GM12878 (cell line): ENCODE measurements at places on chromosomes 7 and 10.

DNA sequence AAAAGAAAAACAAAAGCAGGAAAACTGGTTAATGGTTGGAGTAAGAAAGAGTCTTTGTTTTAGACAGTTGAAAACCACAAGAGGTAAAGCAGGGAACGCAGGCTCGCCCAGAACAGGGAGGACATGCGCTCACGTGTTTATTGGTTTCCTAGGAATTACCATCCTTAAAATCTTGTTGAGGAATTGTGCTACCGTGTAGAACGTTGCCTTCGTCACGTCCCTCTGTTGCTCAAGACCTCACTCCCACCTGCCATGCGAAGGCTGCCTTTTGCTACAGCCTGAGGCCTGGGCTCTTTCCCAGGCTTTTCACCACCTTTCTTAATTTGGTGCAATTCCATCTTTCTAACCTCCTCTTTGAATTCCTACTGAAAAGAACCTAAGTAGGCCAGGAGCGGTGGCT lies 61.6 kb upstream of the CAMK1D start:
- H3K4me1 ChIP-seq, result no peaks in the 10 kb centered on the region
- H3K27me3 ChIP-seq, result no peaks in the 10 kb centered on the region
- H3K4me3 ChIP-seq, result no peak overlapping the region
- H3K36me3 ChIP-seq, result no peaks in the 10 kb centered on the region

DNA sequence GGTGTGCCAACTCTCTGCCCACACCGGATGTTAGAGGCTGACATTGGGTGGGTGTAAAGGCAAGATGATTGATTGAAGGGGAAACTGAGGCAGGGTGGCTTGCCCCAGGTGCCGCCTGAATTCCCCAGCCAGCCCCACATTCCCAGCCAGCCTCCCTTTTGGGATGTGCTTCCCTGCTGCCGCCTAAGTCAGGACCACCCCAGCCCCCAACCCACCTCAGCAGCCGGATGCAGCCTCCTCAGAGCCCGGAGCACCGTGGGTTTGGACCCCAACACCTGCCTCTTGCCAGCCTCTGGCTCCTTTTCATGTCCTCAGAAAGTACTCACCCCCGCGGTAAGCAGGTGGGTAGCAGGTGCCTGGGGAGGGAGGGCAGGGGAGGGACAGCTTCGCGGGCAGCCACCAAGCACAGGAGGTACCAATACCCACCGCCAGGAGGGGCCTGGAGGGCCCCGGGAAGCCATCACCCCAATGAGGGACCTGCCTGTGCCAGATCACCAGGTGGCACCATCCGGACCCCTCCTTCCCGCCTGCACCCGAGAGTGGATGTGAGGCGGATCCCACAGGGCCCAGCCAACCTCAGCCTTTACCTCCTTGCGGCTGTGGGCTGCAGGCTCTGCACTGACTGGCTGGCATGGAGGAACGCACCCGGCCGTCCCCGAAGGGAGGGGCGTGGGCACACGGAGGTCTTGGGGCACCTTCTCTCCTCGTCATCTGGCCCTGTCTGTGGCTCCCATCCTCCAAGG lies 60.5 kb downstream of the PWWP2B start:
- no peaks in the 10 kb centered on the region for H3K36me3 ChIP-seq
- DNase-seq, result no peak
- peaks cover 5% of the 10 kb centered on the region; the same call in 1 of the 2 replicates for H3K4me1 ChIP-seq
- H3K4me3 ChIP-seq, result no peak overlapping the region

- H3K4me3 ChIP-seq, result no peak overlapping the region
- no peaks in the 10 kb centered on the region for H3K4me1 ChIP-seq
- H3K36me3 ChIP-seq, result no peaks in the 10 kb centered on the region
- DNase-seq, result no peak
These were observed 133.7 kb downstream of the TFPI2 start for GRCh38 chr7:93756890-93757289.

DNA sequence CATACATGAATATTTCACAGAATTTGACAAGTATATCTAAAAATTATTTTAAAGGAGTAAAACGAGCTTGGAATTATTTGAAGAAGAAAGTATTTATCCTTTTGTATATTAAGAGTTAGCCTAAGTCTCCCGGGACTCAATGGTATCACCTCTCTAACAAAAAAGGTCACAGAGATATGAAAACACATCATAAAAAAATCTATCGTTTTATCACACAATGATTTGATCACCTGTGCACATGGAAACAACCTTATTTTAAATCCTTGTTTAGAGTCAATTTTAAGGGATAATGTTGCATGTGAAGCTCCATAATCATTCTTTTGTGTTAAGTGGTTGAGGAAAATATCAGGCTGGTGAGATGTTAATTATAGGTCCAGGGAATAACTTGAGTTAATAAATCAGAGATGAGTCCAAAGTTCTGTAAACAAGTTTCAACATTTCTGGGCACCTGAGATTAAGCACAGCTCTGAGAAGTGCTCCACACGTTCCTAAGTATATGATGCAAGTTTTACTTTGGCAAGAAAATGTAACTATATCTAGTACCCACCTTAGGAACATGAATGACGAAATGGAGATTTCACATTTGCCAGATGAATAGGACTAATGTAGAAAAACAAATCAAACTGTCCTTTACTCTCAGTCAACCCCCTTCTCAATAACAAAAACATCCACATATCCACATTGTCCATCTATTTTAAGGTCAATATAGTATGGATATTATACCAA lies 148.5 kb upstream of the AKR1E2 start:
- H3K4me1 ChIP-seq, result no peaks in the 10 kb centered on the region
- DNase-seq, result no peak
- no peak overlapping the region for H3K4me3 ChIP-seq
- no peaks in the 10 kb centered on the region for H3K36me3 ChIP-seq

DNA sequence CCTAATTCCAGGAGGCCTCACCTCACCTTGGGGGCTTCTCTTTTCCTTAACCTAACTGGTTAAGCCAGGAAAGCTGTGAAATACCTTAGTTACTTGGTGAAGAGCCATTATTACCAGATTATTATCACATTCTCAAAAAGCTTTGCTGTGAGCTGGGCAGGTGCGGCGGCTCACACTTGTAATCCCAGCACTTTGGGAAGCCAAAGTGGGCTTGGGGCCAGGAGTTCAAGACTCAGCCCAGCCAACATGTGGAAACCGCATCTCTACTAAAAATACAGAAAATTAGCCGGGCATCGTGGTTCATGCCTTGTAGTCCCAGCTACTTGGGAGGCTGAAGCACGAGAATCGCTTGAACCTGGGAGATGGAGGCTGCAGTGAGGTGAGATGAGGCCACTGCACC lies 102.4 kb upstream of the KLF6 start:
- no peak for DNase-seq
- H3K36me3 ChIP-seq, result no peaks in the 10 kb centered on the region
- no peak overlapping the region for H3K4me3 ChIP-seq
- H3K27me3 ChIP-seq, result no peaks in the 10 kb centered on the region
- peaks cover 11% of the 10 kb centered on the region for H3K4me1 ChIP-seq

- no peak for DNase-seq
- no peaks in the 10 kb centered on the region for H3K36me3 ChIP-seq
- H3K27ac ChIP-seq, result no peak overlapping the region
- H3K4me3 ChIP-seq, result no peak overlapping the region
These were observed 145.1 kb upstream of the MKLN1 start for GRCh38 chr7:131182446-131183058.

DNA sequence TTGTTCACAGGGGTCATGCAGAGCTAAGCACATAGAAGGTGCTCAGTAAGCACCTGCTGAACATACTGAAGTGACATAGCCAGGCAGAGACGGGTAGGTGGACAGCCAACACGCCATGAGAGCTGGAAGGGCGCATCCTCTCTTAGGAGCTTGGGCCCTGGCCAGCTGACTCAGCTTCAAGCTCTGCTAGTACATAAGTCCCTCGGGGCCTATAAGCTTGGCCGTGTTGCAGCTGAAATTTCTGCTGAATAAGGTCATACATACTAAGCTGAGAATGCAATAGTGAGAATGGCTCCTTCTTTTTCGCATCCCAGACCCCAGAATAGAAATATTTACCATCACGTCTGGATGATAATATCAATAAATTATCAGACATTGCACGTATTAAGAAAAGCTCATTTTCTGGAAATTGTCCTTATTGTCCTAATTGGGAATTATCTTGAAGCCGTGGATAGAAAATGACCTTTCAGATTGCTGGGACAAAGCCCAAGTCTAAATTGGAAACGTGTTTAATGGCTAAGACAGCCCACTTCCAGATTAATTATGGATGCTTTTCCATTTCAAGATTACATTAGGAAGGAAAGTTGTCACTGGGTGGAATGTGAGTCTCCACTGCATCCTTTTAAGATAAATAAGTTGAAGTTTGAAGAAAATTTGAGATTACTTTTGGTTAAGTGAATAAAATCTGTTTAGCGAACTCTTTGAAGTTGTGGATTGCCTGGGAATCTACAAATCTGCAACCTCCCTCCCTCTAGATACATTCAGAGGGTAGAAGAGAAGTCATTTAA lies 287.1 kb upstream of the C7orf33 start:
- H3K4me3 ChIP-seq, result no peak overlapping the region
- DNase-seq, result no peak
- no peaks in the 10 kb centered on the region for H3K36me3 ChIP-seq
- no peak overlapping the region for H3K27ac ChIP-seq

DNA sequence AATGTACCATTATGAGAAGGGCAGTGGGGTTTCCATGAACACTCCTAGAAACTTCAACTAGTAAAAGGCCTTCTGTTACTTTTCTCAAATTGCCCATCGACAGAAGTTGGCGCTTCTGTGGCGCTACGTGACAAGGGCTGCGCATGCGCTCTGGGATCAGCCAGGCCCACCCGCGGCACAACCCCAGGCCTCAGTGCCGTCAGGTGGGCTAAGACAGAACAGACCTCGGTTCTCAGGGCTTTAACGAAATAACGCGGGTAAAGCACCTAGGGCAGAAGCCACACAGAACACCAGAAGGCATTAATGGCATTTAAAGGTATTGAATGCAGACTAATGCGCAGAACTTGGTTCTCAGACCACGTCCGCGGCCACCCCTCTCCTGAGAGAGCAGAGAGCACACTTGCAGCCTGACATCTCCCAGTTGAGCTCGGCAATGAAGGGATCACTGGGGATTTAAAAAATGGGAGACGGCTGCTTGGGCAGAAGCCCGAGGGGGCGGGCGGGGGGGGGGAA lies 67.6 kb upstream of the CTNNA3 start:
- peak overlapping the region; percentile 86; the same call in 1 of the 2 replicates for H3K4me3 ChIP-seq
- no peaks in the 10 kb centered on the region for H3K27me3 ChIP-seq
- H3K4me1 ChIP-seq, result no peaks in the 10 kb centered on the region
- DNase-seq, result no peak

- DNase-seq, result no peak
- H3K27me3 ChIP-seq, result no peaks in the 10 kb centered on the region
- H3K27ac ChIP-seq, result no peak overlapping the region
- no peak overlapping the region for H3K4me3 ChIP-seq
- no peaks in the 10 kb centered on the region for H3K4me1 ChIP-seq
These were observed 141.7 kb upstream of the KCND2 start for GRCh38 chr7:120131096-120131839.

- H3K36me3 ChIP-seq, result no peaks in the 10 kb centered on the region
- H3K27ac ChIP-seq, result no peak overlapping the region
- H3K4me3 ChIP-seq, result no peak overlapping the region
- DNase-seq, result no peak
- 0 out of 2 replicates have a peak, but pooled peaks cover 3% of the 10 kb centered on the region for H3K4me1 ChIP-seq
- H3K27me3 ChIP-seq, result no peaks in the 10 kb centered on the region
These were observed 28.5 kb downstream of the MKLN1 start for GRCh38 chr7:131355917-131356777.

DNA sequence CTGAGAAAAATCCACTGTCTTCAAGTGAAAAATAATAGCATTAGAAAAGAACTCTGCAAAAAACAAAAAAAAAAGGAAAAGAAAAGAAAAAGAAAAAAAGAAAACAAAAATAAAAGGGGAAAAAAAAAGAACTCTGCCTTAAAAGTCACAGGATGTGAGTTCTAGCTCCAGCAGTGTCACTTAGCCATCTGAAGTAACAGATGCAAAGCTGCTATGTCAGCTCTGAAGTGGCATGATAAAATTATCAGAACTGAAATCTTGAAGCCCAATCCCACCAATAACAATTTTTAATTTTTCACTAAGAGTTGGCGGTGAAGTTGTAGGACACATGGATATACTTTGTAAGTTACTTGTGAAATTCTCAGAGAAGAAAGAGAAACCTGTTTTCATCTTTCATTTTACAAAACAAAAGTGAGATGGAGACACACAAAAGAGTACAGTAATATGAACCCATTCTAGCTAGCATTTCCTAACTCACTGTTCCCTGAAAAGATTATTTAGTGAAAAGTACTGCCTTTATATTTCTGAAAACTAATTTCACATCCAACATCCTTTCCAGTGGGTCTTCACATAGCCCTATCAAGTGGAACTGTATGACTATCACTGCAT lies 103.5 kb downstream of the ELAPOR2 start:
- peaks cover 4% of the 10 kb centered on the region; the same call in 1 of the 2 replicates for H3K4me1 ChIP-seq
- H3K36me3 ChIP-seq, result no peaks in the 10 kb centered on the region
- H3K27me3 ChIP-seq, result no peaks in the 10 kb centered on the region
- H3K27ac ChIP-seq, result no peak overlapping the region; the same call in 1 of the 2 replicates
- DNase-seq, result no peak

- H3K27me3 ChIP-seq, result no peaks in the 10 kb centered on the region
- no peaks in the 10 kb centered on the region for H3K36me3 ChIP-seq
- no peak overlapping the region for H3K4me3 ChIP-seq
- DNase-seq, result no peak
These were observed 34.2 kb downstream of the SUFU start for GRCh38 chr10:102537948-102538347.

DNA sequence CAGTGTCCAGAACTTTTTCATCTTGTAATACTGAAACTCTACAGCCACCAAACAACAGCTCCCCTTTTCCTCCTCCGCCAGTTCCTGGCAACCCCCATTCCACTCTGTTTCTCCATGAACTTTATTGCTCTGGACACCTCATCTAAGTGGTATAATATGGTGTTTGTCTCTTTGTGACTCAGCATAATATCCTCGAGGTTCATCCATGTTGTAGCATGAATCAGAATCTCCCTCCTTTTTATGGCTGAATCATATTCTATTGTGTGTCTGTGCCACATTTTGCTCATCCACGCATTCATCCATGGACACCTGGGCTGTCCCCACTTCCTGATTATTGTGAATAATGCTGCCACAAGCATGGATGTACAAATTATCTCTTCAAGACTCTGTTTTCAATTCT lies 124.4 kb upstream of the FGFR2 start:
- no peak for DNase-seq
- no peaks in the 10 kb centered on the region for H3K27me3 ChIP-seq
- no peaks in the 10 kb centered on the region for H3K36me3 ChIP-seq
- H3K27ac ChIP-seq, result no peak overlapping the region

DNA sequence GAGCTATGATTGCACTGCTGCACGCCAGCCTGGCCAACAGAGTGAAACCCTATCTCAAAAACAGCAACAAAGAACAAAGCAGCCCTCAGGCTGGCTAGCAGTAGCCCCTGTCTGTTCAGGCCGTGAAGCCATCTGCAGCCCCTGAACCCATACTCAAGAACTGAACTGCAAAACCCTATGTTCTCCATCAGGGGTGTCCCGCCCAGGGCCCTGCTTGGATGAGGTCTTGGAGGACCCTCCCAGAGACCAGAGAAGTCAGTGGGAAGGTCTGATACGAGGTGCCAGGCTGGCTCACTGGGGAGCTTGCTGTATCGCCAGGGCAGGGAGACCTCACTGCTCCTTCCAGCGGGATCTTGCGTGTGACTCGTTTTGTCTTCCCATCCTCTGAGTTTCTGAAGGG lies 39.3 kb downstream of the RBM17 start:
- no peaks in the 10 kb centered on the region for H3K36me3 ChIP-seq
- H3K27ac ChIP-seq, result no peak overlapping the region
- H3K4me1 ChIP-seq, result peaks cover 24% of the 10 kb centered on the region
- DNase-seq, result no peak
- no peak overlapping the region for H3K4me3 ChIP-seq
- H3K27me3 ChIP-seq, result no peaks in the 10 kb centered on the region
